SK-N-SH (cell line): ENCODE measurements at places on chromosomes 1 and 21. TPM values are rescaled to one million over a fixed set of nuclear protein-coding genes. Genes with fewer than 3 reads are reported as not detected.

- no peak for DNase-seq
Measured at GRCh38 chr1:26060832-26061574, 6.4 kb downstream of the TRIM63 start.

The KCNT2 gene
- 0.56 and 0.99 TPM in 2 replicates for polyA plus RNA-seq

GRCh38 chr1:6358757-6359201 is 34.8 kb downstream of the ACOT7 start:
- peak; percentile 75 for DNase-seq

The CCDC24 gene
- 7.5 and 11.8 TPM in 2 replicates for polyA plus RNA-seq

The RBP7 gene
- polyA plus RNA-seq, result 1.3 and 2.5 TPM in 2 replicates

DNA sequence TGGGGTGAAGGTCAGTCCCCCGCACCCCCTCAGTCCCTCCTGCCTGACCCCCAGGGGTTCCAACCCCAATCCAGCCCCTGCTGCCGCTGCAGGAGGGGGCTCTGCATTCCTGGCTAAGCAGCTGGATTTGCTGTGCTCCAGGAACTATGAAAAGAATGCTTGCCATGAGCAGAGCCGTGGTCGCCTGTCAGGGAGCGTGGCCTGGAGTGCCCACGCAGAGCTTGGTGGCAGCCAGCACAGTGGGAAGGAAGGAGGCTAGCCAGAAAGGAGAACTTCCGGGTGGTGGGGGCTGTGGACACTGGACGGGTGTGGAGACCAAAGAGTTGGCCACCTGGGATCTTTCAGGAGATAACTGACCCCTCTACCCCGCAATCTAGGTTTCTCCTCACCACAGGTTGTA is 5.6 kb downstream of the COL8A2 start:
- no peak for DNase-seq

The SLC9A1 gene
- polyA plus RNA-seq, result 5.6 and 11.4 TPM in 2 replicates

GRCh38 chr1:156421062-156421938 is 52.3 kb downstream of the RHBG start:
- DNase-seq, result peak; percentile 98

DNA sequence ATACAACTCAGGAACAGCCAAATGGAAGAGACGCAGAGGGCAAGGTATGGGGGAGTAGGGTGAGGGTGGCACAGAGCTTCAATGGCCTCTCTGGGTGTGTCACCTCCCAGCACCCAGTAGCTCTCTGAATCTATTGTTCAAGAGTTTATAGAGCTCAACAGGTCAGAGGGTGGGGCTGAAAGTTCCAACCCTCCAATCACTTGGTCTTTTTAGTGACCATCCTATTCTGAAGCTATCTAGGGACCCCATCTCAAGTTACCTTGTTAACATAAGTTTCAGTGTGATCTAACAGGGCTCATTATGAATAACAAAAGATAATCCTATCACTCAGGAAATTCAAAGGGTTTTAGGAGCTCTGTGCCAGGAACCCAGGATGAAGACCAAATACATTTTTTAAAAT is 31.2 kb upstream of the ZNF697 start:
- DNase-seq, result no peak

The OR2T5 gene
- polyA plus RNA-seq, result not detected in 2 replicates

DNA sequence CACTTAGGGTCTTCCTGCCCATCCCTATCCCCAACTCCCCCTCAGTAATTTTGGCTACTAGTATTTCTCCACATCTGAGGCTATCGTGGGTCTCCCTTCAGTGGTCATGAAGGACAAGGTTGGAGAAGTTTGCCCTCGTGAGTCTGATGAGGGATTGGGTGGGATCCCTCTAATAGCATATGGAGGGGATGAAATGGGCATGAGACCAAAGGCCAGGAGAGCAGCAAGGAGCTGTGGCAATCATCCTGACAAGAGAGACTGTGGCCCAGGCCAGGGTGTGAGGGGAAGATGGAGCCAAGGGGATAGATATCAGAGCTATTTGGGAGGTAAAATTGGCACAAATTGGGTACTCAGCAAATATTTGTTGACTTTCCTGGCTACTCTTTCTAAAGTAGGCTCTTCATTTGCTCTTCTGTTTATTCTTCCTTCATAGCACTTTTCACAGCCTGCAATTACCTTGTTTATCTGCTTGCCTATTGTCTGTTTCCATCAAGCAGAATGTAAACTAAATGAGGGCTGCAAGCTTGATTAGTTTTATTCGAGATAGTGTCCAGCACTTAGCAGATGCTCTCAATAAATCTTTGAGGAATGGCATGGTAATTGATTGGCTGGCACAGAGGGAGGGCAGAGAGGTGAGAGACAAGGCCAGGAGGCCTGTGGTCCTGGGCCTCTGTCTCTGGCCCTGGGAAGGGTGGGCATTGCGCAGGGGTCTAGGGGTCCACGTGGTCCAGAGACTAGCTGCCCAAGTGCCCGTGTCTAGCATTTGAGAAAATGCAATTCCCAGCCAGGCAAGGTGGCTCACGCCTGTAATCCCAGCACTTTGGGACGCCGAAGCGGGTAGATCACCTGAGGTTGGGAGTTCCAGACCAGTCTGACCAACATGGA is 1.5 kb upstream of the PLK3 start:
- no peak for DNase-seq

GRCh38 chr1:192786576-192786975 is 22.3 kb upstream of the RGS2 start:
- no peak for DNase-seq

DNA sequence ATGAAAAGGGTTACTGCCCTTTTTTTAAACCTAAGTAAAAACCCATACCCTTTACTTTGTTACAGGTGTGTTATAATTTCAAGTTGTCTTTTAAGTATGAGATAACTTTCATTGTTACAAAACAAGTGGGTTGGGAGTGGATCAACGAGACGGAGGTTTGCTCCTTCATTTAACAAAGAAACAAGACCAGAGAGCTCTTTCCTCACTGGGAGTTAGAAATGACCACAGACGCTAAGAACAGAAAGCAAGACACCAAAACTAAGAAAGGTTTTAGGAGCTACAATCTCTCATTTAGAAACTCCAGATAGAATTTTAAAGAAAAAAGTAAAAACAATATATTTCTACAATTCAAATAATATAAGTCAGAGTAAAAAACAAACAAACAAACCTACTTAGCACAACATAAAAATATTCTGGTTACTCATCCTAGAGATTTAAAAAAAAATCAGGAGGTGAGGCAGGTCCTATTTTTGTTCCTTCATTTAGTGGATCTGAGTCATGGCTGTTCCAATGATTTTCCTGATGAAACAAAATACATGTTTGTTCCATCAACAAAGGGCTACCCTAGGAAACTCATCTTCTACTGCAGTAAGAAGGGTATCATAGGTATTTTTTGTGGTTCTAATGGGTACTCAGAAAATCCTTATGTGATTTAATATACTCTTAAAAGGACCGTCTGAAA is 33.0 kb downstream of the APP start:
- no peak for DNase-seq

The KMO gene
- polyA plus RNA-seq, result not detected in 2 replicates

The ERVH48-1 gene
- polyA plus RNA-seq, result not detected in 2 replicates

The RGS8 gene
- not detected in 2 replicates for polyA plus RNA-seq

DNA sequence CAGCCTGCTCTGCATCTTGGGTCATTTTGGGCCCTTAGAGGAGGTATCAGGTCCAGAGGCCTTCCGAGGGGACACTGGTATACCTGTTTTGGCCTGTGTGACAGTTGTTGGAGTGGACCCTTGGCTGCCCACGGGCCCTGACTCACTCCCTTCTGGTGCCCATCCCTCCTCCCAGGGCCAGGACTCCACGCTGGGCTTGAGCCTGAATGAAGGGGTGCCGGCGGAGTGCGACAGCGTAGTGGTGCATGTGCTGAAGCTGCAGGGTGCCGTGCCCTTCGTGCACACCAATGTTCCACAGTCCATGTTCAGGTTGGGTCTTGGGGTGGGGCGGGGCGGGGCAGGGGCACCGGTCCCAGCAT is 11.1 kb downstream of the FAAH start:
- DNase-seq, result no peak

The SDC3 gene
- polyA plus RNA-seq, result 16.2 and 18.8 TPM in 2 replicates

The OLIG2 gene
- polyA plus RNA-seq, result not detected in 2 replicates

- DNase-seq, result peak; percentile 66
Measured at GRCh38 chr1:227789084-227790033, 26.1 kb upstream of the PRSS38 start.

DNA sequence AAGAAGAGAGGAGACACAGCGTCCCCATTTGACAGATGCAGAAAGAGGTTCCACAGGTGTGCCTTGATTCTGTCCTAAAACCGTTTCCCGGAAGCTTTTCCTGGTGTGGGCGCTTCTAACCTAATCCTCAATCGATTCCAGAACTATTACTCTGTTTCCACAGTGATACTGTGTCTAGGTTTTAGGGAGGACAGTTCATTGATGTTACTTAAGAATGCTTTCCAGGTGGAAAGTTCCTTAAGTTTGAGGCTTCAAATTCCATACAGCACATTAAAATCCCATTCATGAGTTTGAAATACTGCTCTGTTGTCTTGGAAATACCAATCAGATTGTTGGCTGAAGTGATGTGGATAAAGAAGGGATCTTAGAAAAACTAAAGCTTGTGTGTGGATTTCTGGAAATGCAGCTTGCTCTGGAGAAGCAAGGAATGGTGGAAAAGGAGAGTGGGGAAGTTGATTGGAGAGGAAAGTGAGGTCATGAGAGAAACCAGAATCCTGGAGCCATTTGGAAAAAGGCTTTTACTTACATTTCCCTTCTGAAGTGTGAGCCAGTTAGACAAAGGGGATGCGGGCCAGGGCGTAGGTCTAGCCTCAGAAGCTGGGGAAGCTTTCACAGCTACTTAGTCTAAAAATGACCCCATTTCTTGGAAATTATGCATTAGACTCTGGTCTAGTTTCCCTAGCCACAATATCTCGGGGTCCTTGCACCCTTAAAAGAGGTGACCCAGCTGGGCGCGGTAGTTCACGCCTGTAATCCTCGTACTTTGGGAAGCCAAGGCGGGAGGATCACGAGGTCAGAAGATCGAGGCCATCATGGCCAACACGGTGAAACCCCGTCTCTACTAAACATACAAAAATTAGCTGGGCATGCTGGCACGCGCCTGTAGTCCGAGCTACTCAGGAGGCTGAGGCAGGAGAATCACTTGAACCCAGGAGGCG is 6.7 kb downstream of the ELF3 start:
- DNase-seq, result no peak

DNA sequence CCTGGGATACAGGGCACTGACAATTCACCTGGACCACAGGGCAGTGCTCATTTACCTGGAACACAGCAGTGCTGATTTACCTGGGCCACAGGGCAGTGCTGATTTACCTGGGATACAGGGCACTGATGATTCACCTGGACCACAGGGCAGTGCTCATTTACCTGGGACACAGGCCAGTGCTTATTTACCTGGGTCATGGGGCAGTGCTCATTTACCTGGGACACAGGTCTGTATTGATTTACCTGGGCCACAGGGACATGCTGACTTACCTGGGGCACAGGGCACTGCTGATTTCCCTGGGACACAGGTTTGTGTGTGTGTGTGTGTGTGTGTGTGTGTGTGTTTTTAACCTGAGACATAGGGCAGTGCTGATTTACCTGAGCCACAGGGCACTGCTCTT is 261.7 kb downstream of the MATN1 start:
- DNase-seq, result no peak

The AJAP1 gene
- not detected in 2 replicates for polyA plus RNA-seq

DNA sequence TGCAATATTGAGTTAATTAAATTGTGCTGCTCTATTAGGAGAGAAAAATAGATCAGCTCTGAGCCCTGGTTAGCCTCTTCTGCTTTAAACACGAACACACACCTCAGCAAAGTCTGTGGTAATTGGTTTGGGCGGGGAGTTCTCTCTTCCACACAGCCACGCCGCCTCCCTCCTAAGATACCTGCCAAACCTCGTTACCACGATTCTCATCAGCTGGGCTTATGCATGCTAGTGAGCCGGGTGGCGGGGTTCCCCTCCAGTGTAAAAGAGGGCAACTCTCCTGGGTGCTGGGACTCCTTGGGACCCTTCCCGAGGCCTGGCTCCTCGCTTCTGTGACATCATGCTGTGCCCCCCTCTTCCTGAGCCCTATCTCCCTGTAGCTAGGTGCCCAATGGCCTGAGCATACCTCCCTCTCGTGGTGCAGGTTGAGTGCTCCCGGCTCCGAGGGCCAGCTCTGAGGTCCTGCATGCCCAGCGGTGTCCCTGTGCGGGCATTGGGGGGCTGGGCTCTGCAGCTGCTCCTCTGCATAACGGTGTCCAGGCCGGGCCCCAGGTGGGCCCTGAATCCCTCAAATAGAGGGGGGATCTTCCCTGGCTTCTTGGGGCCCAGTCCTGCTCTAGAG is 182.9 kb downstream of the PRDM16 start:
- DNase-seq, result no peak

- peak; percentile 24 for DNase-seq
Measured at GRCh38 chr21:26717146-26717739, 128.0 kb downstream of the ADAMTS1 start.

The CLSTN1 gene
- polyA plus RNA-seq, result 23.1 and 59.6 TPM in 2 replicates

DNA sequence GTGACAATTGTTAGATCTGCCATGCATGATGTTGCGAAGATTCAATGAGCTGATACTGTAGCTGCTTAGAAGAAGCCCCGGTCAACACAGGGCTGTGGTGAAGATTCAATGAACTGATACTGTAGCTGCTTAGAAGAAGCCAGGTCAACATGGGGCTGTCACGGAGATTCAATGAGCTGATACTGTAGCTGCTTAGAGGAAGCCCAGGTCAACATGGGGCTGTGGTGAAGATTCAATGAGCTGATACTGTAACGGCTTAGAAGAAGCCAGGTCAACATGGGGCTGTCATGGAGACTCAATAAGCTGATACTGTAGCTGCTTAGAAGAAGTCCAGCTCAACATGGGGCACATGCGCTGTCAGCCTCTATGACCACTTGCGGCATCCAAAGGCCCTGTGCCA is 18.8 kb upstream of the BACE2 start:
- DNase-seq, result no peak

GRCh38 chr1:213260311-213261075 is 209.5 kb downstream of the RPS6KC1 start:
- no peak for DNase-seq

GRCh38 chr1:39410915-39411436 is 80.5 kb upstream of the BMP8A start:
- peak; percentile 74 for DNase-seq

The PMF1 gene
- polyA plus RNA-seq, result 72.5 and 89.5 TPM in 2 replicates

DNA sequence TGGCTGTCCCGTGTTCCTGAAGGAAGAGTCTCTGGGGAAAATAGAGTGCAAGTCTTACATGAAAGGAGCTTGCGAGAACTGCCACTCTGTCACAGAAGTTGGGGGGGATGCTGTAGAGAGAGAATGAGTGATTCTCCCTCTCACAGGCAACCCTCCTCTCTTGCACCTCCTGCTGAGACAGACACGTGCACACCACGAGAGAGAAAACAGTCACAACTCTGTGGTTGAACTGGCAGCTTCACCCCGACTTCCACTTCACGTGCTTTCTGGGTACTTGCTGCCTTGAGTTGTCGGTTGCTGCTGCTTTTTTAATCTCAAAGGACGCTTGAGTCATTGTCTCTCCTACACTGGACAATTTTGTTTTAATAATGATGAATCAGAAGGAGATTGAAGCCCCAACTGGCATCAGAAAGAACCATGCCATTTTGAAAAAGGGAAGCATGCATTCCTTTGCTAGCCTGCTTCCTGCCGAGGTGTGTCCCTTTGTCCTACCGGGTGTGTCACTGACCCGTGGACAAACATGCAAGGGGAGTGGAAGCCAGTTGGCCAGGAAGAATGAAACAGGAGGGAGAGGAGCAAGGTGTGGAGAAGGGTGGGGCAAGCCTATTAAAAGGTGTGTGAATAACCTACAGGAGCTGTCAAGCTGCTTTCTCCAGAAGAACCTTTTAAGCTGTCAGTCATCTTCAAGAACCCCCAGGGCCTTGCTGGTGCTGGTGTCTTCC is 164.2 kb downstream of the CACNA1E start:
- no peak for DNase-seq
